ENCODE measurements at places on chromosomes 11 and 22.

DNA sequence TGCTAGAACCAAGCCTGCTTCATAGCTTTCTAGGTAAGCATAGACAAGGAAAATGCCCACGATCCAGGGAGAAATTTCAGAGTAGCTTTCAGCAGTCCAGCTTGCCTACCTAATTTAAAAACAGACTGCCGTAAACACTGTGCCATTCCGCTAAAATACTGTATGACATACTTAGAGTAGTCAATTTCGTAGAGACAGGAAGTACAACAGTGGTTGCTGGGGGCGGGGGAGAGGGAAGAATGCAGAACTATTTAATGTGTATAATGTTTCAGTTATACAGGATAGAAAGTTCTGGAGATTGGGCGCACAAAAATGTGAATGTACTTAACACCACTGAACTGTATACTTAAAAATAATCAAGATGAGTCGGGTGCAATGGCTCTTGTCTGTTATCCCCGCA is 56.7 kb downstream of the C11orf58 start:
- DNase-seq, result no peak

DNA sequence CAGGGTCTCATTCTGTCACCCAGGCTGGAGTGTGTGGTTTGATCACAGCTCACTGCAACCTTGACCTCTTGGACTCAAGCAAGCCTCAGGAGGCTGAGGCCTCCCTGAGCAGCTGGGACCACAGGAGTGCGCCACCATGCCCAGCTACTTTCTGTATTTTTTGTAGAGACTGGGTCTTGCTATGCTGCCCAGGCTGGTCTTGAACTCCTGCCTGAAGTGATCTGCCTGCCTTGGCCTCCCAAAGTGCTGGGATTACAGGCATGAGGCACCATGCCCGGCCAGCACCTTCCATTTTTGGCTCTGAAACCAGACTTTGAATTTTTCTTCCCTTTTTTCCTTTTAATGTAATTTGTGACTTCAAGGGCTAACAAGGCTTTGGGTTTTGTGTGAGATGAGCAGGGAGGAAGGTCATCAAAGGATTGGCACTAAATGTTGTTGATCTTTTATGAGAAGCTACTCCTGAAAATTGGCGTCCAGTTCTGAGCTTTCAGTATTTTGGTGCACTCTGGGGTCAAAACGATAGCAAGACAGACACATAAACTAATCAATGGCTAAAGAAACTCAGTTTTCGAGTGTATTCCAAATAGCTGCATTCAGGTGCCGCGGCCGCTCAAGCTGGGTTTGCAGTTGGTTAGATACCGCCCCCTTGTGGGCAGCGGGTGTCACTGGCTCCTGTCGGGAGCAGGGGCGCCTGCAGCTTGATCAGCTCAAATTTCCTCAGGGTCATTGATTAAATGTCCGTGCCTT is 51.9 kb upstream of the CLMP start:
- DNase-seq, result peak; percentile 79

- no peak for DNase-seq
Measured at GRCh38 chr11:117923773-117924172, 5.4 kb downstream of the TMPRSS13 start.

- DNase-seq, result no peak
Measured at GRCh38 chr11:128697645-128698174, 3.8 kb downstream of the FLI1 start.

GRCh38 chr22:48491451-48491941 is 1336.2 kb downstream of the BRD1 start:
- DNase-seq, result no peak

DNA sequence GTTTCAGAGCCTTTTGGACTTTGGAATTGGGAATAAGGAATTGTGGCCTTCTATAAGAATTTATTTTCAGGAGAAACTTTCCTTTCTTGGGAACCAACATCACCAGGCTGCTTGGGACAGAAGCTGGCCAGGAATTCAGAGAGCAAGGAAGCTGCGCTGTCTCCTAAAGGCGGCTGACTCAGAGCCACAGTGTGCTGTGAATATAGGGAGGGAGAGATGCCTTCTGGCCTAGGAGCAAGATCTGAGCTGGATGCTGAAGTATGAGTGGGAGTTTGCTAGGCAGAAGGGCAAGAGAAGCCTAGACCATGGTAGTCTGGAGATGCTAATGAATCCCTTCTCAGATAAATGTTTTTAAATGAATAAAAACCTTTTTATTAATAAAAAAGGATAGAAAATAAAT is 213.7 kb upstream of the TBCEL start:
- DNase-seq, result no peak

DNA sequence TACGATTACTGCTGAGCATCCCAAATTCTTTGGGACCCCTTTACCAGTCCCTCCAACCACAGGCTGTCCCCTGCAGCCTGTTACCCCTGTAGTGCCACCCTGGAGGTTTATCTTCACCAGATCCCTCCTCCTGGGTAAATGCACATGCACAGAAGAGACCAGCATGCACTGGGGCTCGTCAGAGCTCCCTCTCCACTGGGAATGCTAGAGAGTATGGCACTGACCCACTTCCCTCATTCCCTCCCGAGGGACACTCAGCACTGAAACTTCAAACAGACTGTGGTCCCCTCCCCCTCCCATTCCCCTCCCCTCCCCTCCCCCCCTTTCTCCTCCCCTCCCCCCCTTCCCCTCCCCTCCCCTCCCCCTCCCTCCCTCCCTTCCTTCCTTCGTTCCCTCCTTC is 49.1 kb downstream of the C11orf91 start:
- no peak for DNase-seq

GRCh38 chr22:17303840-17304779 is 65.2 kb upstream of the CECR2 start:
- DNase-seq, result no peak

DNA sequence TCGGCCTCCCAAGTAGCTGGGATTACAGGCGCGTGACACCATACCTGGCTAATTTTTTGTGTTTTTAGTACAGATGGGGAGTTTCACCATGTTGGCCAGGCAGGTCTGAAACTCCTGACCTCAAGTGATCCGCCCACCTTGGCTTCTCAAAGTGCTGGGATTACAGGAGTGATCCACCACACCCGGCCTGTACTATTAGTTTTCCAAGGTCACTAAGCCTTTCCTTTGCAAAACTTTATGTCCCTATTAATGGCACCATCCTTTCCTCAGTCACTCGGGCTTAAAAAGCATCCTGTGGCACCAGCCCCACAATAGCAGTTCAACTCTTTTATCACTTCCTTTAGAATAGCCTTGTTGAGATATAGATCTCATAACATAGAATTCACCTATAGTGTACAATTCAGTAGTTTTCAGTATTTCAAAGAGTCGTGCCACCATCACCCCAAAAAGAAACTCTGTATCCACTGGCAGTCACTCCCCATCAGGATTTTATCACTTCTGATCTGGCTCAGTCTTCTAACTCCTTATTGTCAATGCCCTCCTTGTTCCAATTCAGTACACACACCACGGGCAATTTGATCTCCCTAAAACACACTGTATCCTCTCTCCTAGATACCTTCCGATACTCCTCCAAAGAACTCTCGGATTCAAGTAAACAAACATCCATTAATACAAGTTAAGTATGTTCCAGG is 921 bp upstream of the BCL2L13 start:
- DNase-seq, result no peak
